ENCODE measurements at places on chromosomes 16 and 17.

GRCh38 chr17:45146890-45147580 lies 1.2 kb upstream of the HEXIM1 start:
- DNase-seq = no peak

GRCh38 chr16:15820837-15821236 lies 36.0 kb downstream of the MYH11 start:
- no peak for DNase-seq

GRCh38 chr17:52751051-52751450 lies 592.5 kb upstream of the CA10 start:
- DNase-seq = no peak

- no peak for DNase-seq
These were observed 342.4 kb upstream of the TBX2 start for GRCh38 chr17:61057257-61057656.

GRCh38 chr17:80339731-80340456 lies 75.1 kb upstream of the ENDOV start:
- no peak for DNase-seq

DNA sequence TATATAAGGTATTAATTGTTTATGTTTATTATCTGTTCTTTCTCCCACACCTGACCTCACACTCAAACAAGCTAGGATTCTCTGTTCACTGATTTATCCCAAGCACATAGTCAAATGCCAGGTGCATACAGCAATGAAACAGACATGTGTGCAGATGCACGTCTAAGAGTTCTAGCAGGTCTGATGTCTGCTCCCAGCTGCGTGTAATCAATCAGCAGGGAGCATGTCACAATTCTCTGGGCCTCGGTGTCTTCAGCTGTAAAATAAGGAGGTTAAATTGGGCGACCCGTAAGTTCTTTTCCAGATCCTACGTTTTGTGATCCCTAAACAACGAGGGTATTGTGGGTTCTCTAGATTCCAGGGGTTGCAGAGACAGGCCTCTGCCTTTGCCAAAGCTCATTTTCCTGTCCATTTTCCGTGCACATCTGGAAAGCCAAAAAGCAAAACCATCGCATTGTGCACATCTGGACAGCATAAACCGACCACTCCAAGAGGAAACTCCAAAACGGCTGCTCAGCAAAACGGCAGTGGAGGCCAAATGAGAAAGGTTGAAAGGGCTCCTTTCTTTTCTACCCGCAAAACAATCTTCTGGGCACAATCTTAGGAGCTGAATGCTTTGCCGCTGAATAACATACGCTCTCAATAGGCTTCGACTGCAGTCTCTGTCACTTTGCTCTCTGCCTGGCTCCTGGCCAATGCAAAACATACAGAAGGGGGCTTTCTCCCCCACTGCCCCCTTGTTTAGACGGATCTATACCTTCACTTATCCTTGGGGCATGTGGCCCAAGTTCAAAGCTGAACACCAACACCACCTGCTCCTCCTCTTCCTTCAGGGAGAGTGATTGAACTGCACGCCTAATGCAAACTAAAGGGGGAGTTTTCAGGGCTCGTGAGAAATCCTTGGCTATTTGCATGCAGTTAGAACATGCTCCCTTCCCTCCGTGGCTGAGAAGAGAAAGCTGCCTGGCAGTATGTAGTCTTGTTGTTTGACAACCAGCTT lies 426.3 kb downstream of the SLC39A11 start:
- no peak for DNase-seq

DNA sequence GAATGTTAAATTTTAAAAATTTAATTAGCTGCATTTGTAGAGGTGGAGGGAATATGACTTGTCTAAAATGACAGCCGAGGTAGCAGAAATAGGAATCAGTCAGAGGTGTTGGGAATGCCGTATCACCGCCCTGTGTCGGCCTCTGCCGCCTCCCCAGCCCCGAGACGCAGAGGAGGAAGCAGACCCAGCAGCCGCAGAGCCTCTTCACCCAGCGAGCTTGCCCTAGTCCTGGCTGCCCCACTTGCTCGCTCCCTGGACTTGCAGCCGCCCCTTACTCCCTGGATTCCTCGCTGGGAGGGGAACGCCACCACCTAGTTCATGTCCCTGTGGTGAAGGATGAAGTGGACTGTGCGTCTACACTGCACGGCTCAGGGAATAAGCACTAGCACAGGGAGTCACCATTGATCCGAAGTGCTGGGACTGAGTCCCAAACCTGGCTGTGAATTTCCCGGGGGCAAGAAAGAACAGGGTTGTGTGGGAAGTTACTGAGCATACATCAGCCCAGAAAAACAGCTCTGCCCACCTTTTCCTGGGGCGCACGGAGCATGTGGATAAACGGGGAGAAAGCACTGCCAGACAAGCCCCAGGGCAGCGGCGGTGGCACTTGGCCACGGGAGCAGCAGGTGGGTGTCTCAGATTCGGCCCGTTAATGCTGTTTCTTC lies 76.8 kb downstream of the RPTOR start:
- DNase-seq = no peak

DNA sequence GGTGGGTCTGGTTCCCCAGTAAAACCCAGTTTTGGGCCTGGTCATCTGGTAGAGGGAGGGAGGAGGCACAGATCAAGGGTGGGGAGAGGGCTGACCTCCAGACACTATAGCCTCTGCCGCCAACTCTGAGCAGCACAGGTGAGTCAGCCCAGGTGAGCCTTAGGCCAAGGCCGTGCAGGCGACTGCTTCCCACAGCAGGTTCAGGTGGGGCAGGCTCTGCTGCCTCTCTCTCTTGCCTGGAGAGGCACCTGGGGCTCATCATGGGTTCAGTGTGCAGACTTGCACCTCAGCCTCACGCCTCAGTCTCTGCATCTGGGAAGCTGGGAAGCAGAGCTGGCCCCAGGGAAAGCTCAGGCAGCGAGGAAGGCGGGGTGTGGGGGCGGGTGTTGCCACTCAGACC lies 37.8 kb upstream of the IL34 start:
- no peak for DNase-seq

DNA sequence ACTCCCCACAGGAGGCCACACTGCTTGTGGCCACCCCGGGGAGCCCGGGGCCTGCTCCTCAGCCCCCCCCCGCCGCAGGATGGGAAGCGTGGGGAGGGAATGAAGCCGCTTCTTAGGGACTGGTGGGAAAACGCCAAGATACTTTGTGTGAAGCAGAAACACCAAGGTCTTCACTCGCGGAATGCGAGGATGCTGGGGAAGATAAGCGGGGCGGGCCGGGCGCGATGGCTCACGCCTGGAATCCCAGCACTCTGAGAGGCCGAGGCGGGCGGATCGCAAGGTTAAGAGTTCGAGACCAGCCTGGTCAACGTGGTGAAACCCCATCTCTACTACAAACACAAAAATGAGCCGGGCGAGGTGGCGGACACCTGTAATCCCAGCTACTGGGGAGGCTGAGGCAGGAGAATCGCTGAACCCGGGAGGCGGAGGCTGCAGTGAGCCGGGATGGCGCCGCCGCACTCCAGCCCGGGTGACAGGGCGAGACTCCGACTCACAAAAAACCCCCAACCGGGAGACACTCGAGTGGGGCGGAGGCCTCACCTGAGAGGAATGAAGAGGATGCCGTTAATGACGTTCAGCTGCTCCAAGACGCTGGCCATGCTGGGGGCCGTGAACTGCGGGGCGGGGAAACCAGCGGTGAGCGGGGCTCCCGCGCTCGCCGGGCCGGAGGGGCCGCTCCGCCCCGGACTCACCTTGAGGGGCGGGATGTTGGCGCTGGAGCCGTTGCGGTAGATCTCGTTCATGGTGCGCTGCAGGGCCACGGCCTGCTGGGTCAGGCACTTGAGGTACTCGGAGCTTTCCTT lies 20.3 kb downstream of the CLUH start:
- no peak for DNase-seq

DNA sequence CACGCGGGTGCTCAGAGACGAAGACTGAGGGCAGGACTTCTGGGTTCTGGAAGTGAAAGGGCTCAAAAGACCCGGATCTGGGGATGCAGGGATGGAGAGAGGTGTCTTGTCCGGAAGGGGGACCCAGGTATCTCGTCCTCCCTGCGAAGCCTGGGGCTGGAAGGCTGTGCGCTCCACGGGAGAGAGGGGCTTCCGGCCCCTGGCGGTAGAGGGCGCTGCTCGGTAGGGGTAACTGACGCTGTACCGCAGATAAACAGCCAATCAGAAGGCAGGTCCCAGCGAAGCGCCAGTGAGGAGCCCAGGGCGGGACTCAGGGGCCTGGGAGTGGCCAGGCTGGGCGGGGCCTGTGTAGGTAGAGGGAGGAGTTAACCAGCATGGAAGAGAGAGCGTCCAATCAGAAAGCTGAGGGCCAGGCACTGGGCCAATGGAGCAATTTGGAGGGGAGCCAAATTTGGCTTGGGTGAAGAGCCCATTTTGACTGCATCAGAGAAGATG lies 804 bp downstream of the TGFB1I1 start:
- DNase-seq = no peak

- no peak for DNase-seq
These were observed 766 bp upstream of the B3GNT9 start for GRCh38 chr16:67151431-67152097.

- DNase-seq = no peak
These were observed 12.5 kb upstream of the TXNDC11 start for GRCh38 chr16:11755022-11755760.

Data from stimulated activated CD4-positive, alpha-beta T cell treated with anti-CD3 and anti-CD28 coated beads, Interleukin-1b, Interleukin-23, amount 100 ng/mL, for 1 hour (primary cell).